ENCODE measurements at places on chromosomes 1 and 21.
A peak's percentile ranks its signal among the peaks of the same experiment; 100 is the strongest.

DNA sequence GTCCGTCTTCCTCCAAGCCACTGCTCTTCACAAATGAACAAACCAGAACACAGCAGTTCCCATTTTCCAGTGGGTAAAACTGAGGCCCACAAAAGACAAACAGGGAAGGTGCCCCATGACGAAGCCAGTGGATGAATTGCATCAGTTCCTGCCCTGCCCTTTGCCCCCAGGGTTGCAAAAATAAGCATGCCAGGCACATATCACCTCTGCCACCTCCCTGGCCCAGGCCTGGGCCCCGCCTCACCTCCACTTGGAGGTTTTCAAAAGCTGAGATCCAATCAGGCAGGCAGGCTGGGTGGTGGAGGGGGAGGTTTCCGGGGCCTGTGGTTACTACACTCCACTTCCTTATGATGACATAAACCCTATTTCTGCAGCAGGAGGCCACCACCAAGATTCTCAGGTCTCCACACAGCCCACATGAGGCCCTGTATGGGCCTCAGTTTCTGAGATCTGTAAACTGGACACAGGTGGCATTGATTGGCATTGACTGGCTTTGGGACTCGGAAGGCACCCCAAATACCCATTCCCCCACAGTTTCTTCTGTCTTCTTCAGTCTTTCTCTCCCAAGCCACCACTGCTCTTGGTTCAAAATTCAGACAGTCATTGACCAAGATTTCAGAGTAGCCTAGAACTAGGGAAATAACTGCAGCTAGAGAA lies 4.1 kb downstream of the KIF21B start:
- peak; percentile 87 for DNase-seq

DNA sequence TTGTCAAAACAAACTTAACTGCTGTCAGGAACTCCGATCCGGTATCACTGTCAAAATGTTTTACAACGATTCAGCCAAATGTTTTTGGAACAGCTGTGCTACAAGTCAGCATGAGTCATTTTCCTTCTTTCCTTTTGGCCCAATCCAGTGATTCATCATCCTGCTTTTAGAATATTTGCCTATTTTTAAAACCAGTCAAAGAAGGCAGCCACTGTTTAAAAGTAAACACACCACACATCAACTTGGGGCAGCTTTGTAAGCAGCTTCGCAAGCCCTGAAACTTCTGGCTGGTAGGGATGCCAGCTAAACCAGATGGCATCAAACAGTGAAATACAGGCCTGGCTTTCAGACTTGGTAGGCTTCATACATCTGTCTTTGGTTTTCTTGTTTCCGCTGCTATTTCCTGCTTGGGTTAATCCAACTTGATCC lies 14.9 kb downstream of the MAP3K7CL start:
- DNase-seq = no peak

GRCh38 chr1:77348549-77348948 lies 66.7 kb downstream of the AK5 start:
- DNase-seq = no peak

- DNase-seq = no peak
Measured at GRCh38 chr1:204041232-204041767, 31.6 kb upstream of the SOX13 start.

DNA sequence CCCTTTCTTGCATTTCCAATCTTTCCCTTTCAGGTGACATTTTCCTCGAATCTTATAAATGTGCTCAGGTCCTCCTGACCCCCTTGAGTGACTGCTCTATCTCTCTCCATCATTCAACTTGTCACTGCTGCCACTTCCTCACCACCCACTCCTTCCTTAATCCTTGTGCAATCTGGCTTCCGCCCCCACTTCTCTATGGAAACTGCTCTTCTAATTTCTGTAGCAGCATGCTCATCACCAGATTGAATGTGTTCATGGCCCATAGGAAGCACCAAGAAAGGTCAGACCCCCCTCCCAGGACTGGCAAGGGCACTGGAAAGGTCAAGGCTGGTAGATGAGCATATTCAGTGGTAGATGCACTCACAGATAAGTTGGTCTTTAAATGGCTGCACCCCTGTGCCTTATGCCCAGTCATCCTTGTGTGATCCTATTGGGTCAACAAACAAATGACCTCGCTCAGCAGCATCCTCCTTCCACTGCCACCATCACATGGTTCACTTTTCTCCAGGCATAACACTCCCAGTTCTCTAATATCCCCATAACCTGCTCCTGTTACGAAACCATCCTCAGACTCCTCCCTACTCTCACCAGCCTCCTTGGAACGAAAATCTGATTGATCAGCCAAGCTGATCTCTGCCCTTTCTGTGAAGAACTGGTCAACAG lies 288.5 kb upstream of the POU3F1 start:
- DNase-seq = no peak

GRCh38 chr1:210650403-210650802 lies 321.7 kb downstream of the HHAT start:
- DNase-seq = no peak

GRCh38 chr1:101797722-101798121 lies 199.0 kb downstream of the OLFM3 start:
- DNase-seq = no peak

DNA sequence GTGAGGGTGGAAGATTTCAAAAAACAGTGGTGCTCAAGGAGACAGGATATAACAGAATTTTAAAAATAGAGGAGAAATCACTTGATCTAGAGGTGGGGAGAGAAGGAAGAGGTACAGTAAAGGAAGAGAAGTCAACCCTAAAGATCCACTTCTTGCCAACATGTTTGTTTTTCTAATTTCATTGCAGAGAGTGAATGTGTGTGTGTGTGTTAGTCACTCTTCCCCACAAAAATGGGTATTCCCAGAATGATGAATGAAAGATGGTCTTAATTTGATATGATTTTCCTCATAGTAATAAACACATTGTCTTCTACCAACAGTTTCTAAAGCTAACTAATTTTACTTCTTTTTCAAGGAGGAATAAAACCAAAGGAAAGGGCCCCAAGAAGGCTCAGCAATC lies 74.2 kb upstream of the NGF start:
- no peak for DNase-seq

DNA sequence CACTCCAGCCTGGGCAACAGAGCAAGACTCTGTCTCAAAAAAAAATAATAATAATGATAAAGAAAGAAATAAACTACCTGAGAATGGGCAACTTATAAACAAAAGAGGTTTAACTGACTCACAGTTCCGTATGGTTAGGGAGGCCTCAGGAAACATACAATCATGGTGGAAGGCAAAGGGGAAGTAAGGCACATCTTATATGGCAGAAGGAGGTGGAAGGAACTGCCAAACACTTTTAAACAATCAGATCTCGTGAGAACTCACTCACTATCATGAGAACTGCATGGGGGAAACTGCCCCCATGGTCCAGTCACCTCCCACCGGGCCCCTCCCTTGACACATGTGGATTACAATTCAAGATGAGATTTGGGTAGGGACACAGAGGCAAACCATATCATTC lies 6.3 kb upstream of the EGLN1 start:
- no peak for DNase-seq

DNA sequence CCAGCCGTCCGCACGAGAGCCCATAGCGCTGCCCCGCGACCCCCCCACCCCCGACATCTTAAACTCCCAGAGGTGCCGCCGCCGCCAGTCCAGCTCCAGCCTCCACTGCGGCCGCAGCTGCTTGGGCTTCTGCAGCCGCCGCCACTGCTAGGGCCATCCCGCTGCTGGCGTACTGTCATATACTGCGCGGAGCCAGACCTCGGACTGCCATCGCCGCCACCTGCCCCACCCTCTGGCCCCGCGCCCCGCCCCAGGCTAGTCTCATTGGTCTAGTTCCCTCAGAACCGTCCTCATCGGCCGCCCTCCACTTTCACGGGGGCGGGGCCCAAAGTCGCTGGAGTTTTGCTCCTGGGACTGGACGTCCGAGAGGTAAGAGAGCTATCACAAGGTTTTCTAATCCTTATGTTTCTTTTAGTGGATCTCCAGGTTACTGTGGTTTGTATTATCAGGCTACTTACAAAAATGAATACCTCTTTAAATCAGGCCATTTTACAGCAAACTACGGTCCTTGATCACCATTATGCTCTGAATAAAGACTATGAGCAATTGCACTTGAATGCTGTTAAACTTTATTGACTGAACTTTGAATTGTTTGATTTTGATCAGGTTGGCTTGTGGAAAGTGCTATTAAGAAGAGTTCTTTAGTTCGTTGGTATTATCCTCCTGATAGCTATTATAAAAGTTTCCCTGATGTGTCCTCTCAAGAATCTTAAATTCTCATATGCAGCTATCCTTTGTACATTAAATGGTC lies 2.8 kb upstream of the CD1D start:
- no peak for DNase-seq

DNA sequence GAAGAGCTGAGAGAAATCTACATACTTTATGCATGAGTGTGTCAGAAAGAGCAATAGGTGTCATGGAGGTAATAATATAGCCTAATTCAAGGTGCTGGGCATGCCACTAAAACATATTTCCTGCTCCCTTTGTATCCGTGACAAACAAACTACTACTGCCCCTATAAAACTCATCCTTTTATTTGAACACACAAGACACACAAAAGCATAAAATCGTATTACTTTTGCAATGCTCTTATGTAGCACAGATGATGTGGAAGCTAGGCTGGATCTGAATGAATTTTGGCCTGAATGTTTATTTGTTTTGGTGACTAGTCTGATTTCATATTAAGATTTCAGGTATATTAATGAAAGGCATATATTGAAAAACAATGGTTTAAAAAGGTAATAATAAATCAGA lies 239.3 kb upstream of the NEGR1 start:
- no peak for DNase-seq

- no peak for DNase-seq
Measured at GRCh38 chr1:212917134-212917485, 33.2 kb upstream of the VASH2 start.

DNA sequence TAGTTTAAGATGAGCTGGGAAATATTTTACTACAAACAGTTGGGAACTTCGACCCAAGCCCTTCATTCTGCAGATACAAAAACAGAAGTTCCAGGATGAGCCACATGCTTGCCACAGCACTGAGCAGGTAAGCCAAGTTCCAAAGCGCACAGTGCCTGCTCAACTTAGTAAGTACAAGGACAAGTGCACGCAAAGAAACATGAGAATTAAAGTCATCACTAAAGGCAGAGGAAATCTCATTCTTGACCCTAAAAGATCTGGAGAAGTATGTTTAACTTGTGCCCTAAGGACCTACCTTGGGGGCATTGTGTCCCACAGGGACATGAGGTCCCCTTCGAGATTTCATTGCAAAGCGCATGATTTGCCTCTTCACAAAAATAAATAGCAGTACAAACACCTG lies 1.2 kb upstream of the UBAP2L start:
- no peak for DNase-seq

- DNase-seq = no peak
Measured at GRCh38 chr1:225943582-225943981, 2.6 kb upstream of the LEFTY2 start.

DNA sequence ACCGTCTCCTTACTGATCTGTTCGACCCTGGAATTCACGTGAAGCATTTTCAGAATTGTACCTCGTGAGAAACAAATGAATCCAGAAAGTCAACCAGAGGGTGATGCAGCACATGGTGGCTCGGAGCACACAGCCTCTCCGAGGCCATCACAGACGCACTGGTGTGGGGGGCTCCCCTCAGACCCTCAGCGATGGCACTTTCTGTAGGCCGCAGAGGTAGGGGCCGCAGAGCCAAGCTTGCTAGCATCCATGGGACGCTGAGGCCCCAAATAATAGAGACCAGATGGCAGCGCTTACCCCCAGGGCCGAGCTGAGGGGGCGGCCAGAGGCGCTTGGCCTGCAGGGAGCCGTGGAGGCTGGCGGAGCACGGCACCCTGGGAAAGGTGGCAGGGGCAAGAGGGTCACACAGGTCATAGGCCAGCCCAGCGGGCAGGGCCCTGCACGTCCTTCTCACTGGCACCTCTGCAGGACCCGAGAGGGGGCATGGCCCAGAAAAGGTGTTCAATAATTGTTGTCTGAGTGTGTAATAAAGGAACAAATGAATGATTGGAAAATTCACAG lies 28.1 kb upstream of the COL6A2 start:
- no peak for DNase-seq

GRCh38 chr1:185850366-185850765 lies 116.2 kb downstream of the HMCN1 start:
- DNase-seq = no peak

DNA sequence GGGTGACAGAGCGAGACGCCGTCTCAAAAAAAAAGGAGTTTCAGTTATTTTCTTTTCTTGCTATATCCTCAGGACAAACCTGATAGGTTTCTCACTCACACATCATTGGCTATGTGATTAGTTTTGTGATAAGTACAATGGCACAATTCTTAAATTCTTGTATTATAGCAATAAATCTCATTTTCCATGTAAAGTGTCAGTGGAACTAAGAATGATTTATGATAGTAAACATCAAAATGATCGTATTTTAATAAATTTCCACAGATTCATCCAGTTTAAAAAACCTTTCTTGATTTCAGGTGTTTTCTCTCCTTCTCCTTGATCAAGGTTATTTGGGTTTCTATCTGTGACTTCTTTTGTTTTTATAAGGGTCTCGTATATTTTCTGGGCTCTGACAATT lies 3.5 kb downstream of the DNAJC28 start:
- DNase-seq = no peak

DNA sequence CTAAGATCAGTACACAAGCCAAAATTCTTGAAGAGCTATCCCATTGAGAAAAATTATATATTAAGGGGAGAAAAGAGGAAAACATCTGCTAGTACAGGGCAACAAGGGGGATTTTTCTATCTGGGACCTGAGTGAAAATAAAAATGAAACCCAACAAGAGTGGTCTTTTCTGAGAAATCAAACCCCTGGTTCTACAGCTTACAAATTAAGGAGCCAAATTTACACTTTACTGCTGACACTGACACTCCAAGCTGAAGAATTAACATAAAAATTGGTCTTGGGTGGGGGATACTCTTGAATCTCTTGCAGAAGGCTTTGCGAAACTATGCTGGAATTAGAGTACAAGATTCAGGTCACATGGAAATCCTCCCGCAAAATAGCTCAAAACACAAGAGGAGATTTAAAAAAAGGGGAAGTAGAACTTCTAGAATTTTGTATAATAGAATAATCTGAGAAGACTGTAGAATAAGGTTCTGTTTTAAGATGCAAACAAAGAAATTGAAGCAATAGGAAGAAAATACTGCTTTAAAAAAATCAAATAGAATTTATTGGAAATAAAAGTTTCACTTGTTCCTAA lies 32.1 kb upstream of the HSPA13 start:
- DNase-seq = no peak

- DNase-seq = no peak
Measured at GRCh38 chr1:200558866-200559459, 61.6 kb downstream of the KIF14 start.

Measured in stimulated activated CD8-positive, alpha-beta memory T cell treated with anti-CD3 and anti-CD28 coated beads, Interleukin-15, amount 100 ng/mL, for 4 hours (primary cell).